ENCODE measurements at places on chromosomes 2 and 18. TPM values are rescaled to one million over a fixed set of nuclear protein-coding genes. Genes with fewer than 3 reads are reported as not detected.
A peak's percentile ranks its signal among the peaks of the same experiment; 100 is the strongest.

DNA sequence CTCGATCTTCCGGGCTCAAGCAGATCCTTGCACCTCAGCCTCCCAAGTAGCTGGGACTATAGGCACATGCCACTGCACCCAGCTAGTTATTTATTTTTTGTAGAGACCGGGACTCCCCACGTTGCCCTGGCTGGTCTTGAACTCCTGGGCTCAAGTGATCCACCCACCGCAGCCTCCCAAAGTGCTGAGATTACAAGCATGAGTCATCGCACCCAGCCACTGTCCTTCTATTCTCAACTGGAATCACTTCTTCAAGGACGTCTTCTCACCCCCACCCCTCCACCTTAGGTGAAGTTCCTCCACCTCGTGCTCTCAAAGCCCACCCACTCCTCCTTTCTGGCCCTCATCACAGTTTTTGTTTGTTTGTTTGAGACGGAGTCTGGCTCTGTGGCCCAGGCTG is 54.0 kb upstream of the REL start:
- no peak for DNase-seq

DNA sequence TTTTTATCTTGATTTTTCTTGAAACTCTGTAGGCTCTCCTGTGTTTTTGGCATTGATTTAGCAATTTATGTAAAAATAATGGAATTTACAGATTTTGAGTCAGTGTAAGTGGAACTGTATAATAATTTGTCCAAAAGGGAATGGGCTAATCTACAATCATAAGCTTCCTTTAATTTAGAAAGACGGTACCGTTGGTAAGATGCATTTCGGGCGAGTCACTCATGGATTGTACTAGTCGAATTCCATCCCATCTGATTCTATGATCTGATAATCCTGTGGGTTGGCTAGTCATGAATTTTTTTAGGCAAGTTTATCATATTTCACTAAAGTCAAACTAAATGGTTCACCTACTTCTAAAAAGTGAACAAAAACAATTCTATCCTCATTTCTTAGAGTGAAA is 133.4 kb downstream of the ZNF407 start:
- no peak for DNase-seq

Gene SATB2
- 5.0 TPM for polyA plus RNA-seq

DNA sequence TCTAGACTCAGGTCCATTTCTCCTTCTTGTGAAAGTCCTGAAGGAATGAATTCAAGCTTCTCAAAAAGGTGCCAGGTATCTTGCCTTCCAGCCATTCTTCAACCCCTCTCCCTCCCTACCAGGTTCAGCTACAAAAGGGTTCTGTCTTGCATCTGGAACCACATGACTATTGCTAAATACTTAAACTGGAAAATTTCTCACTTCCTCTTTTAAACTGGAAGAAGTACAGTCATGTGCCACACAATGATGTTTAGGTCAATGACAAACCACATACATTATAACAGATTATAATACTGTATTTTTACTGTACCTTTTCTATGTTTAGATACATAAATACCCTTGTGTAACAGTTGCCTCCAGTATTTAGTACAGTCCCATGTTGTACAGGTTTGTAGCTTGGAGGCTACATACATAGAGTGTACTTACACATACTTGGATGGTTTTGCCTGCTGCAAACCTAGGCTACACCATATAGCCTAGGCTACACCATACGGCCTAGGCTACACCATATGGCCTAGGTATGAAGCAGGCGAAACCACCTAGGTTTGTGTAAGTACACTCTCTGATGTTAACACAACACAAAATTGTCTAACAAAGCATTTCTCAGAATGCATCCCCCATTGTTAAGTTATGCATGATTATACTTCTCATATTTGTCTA is 142.0 kb upstream of the DNMT3A start:
- peak; percentile 7 for DNase-seq

Gene HTR2B
- polyA plus RNA-seq = 6.7 TPM

Gene PIGN
- 20.5 TPM for polyA plus RNA-seq

GRCh38 chr2:96111823-96112500 is 4.4 kb downstream of the ADRA2B start:
- no peak for DNase-seq

GRCh38 chr2:208195531-208195930 is 5.7 kb upstream of the C2orf80 start:
- DNase-seq = no peak

Gene GALNT3
- 68.2 TPM for polyA plus RNA-seq

Gene MAP3K19
- polyA plus RNA-seq = 0.01 TPM

Gene LRRFIP1
- polyA plus RNA-seq = 65.4 TPM

- peak; percentile 84 for DNase-seq
Measured at GRCh38 chr2:162091325-162092007, 17.5 kb upstream of the DPP4 start.

DNA sequence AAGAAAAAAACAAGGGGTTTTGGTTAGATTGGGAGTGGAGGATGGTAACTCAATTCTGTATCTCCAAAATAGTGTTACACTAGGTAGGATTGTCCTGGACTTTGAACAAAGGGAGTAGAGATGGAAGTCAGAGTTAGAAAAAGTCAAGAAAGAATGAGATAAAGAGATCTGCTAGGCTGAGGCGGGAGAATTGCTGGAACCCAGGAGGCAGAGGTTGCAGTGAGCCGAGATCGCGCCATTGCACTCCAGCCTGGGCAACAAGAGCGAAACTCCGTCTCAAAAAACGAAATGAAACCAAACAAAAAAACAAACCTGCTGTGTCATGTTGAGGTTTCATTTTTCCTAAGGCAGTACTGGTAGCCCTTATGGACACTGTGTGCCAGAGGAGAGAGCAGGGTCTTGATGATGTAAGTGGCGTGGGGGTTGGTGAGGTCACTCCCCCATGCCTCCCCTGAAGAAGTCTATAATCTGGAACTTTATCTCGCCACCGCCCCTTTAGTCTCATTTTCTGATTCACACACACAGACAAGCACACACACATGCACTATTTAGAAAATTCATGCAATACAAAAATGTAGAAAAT is 10.5 kb downstream of the DRC1 start:
- peak; percentile 45 for DNase-seq

DNA sequence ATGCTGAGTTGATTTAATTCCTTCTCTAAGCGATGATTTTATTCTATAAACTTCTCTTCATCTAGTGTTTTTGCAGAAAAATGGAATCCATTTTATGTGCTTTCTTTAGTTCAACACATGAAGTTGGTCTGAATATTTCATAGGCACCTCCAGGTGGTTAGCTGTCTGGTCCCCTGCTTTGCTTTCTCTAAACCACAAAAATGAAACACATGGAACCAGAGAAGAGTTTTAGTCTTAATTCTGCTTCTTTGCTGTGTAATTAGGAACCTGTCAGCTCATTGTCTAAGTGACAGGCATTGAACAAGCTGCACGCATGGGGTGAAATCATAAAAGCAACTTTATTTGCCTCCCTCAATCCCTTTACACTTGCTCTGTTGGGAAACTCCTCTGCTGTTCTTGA is 150.4 kb downstream of the PIK3C3 start:
- DNase-seq = no peak

DNA sequence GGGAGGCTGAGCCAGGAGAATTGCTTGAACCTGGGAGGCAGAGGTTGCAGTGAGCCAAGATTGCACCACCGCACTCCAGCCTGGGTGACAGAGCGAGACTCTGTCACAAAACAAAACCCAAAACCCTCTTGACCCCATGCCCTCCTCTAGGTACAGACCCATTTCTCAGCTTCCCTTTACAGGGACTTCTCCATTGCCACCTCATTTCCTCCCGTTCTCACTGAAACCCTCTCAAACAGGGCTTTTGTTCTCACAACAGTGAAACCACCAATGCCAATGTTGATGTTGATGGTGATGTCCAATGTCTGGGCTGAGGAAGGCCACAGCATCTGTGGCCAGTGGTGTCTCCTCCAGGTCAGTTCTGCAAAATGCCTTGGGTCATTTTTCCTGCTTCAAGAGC is 69.0 kb upstream of the ZCCHC2 start:
- no peak for DNase-seq

DNA sequence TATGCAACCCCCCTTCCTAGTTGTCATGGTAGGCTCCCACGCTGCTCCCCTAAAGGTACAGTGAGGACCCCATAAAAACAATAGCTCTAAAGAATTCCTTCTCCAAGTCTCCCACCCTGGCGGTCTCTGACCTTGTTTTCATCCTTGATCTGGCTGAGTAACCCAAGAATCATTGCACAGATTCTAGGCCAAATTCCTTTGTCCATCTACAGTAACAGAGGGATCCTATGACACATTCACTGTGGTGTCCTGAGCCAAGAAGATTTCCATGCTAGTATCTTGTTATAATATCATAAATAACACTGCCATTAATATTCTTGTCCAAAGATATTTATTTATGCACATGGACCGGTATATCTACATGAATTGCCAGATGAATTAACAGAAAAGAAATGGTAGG is 240.2 kb downstream of the CYP26B1 start:
- no peak for DNase-seq

DNA sequence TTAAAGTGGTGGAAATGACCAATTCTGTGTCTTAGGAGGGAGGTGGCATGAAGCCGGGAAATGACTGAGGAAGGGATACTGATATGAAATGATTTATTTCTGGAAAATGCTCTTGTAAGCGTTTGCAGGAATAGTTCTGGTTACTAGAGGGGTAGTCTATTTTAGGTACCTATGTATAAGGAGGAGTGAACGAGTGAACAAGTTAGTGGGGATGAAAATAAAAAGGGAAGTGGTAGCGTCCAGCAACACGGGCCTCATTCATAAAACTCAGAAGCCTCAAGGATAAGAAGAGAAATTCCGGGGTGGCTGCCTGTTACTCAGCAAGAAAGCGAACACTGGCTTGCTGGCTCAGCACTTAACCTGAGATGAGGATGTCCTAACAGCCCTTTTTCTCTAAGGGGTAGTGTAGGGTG is 303.3 kb downstream of the NCKAP5 start:
- DNase-seq = no peak

DNA sequence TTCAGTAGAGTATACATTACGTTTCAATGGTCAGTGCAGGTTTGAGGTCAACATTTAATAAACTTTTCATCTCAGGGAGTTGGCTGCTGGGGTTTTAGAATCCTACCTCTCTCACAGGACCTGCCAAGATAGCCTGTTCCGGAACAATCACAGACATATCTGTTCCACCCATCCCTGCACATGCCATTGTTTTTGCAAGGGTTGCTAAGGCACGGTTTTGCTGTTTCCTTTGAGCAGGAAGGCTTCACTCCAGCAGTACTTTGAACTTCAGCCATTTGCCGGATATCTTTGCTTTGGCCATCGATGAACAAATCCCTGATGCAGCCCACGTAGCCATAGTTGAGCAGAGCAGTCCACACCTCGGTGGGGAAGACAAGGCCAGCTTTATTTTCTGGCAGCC is 493.8 kb downstream of the NRXN1 start:
- DNase-seq = peak; percentile 3

DNA sequence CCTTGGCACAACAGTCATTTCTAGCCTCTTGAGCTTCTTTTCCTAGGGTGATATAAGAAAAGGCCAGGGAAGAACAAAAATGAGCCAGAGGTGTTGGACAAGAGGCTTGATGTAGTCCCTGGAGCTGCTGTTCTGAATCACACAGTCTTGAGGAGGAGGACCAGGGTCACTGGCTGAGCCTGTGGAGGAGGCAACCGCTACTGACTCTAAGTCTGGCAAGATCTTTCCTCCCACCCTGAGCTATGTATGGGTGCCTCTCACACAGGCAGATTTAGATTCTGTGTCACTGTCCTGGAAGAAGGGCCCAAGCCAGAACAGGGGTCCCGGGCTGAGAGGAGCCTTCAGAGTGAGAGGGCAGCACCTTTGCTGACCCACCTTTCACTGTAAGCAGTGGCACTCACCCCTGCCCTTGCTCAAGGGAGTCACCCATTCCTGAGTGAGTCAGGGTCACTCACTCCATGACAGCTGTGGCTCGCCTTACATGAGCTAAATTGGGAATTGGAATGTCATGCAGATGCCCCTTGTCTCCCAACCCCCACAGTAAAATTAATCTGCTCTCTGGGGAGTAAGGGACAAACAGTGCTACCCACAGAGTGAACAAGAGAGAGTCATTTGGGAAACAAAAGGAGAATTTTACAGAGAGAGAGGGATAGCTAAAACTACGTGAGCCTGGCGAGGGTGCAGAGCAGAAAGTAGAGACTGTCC is at the start of gene TRIM54:
Gene TRIM54, plus strand, starts transcription at position 575 of the 705 bp plus-strand sequence. CDS start 303 bp downstream, outside the sequence.
- DNase-seq = no peak

Gene POLR1B
- polyA plus RNA-seq = 23.7 TPM

DNA sequence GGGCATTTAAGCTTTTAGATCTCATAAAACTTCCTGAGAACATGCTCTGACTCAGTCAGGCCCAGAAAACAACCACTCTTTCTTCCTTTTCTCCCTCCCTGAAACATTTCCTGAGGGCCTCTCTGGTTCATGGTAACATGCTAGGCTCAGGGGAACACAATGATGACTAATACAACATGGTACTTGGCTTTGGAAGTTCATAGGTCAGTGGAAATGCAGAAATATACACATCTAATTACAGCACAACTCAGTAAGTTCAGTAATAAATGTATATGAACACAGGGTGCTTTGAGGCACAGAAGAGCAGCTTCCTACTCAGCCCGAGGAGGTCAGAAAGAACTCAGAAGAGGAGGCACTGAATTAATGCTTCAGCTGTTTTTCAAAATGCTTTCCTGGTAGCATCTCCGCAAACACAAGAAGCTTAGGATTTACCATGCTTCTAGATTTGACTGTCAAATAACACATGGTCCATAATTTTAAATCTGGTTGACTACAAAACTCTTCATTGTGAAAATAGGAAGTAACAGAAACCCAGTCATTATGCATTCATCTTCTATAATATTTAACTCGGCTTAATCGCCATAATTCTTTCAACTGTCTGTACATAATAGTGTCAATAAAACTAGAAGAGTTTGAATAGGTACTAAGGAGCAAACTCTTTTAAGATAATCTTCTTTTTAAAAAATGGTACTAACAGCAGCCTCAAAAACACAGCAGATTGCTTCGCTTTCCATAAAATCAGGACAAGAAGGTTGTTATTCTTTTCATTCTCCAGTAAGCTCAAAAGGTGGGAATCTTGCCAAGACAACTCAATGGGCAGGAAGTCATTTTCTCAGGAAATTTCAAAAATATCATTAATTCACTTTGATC is 251.3 kb downstream of the DLGAP1 start:
- DNase-seq = no peak

Gene ACKR3
- 92.9 TPM for polyA plus RNA-seq

Gene LMAN1
- polyA plus RNA-seq = 94.4 TPM

- DNase-seq = no peak
Measured at GRCh38 chr2:64204703-64205102, 60.5 kb upstream of the PELI1 start.

Gene UCN
- 3.4 TPM for polyA plus RNA-seq
